ENCODE measurements at places on chromosomes 3 and 15.
A peak's percentile ranks its signal among the peaks of the same experiment; 100 is the strongest.

DNA sequence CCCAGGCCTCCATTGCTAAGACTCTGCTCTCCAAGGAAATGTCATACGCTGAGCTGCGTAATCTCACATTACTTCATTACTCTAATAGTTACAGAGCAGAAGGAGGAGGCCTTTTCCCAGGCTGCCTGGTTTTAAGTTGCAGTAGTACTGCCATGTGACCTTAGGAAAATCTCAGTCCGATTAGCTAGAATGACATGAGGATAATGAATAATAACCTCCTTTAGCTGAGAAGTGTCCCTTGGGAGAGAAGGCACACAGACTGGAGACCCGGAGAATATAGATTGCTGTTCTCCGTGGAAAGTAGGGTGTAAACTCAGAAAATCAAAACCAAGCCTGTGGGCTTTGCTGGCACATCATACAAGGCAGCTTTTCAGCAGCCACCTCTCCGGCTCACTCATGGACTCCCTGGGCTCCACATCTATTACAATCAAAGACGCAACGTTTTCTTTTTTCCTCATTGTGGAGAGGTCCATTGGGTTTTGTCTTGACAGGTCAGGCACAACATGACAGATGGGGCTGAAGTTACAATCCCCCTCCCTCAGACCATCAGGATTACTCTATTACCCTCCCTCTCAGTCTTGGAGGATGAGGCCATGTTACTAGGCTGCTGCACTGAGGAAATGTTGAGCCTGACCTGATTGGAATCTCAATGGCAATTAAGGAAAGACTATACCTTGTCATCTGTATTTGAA, 134.8 kb upstream of the MB21D2 start:
- DNase-seq: no peak

DNA sequence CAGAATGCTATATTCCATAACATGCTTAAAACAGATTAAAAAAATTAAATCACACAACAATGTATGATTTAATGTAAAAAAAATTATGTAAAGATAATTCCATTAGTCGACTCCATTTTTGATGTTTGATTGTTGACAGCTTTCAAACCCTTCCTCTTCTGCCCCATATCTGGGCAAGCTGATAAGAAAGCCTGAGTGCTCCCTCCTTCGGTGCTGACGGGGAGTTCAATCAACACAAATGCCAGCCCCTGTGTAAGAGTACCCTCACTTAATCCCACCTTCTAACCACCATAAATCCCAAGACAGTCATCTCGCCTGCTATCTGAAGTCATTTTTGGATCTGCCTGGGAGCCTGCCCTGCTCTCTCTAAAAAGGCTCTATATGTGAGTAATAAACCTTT, 59.8 kb upstream of the IP6K2 start:
- no peak for DNase-seq

- DNase-seq: no peak
Observed at GRCh38 chr3:95442766-95443165, 1371.6 kb upstream of the EPHA6 start.

DNA sequence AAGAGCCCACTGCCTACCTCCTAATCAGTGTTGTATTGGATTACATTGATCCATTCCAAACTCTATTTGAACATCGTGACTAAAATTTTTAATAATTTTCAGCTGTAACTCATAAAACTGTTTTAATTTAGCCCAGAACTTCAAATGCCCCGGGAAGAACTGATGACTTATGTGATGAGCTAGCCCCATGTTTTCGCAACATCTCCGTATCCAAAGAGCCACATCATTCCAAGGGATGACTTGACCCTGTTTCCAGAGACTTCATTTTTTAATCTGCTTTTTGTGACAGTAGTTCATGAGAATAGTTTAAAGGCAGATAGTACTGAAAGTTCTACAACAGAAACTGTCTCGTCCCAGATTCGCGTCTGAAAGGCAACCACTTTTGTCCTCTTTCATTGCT, 97.4 kb downstream of the STAC start:
- no peak for DNase-seq

GRCh38 chr3:189458528-189458927, 172.7 kb upstream of the TP63 start:
- DNase-seq: no peak

GRCh38 chr3:177295116-177295515, 97.8 kb upstream of the TBL1XR1 start:
- no peak for DNase-seq

- DNase-seq: no peak
Observed at GRCh38 chr15:48266024-48266689, 60.1 kb downstream of the SLC12A1 start.

- peak; percentile 28 for DNase-seq
Observed at GRCh38 chr3:169966951-169967915, 626 bp downstream of the SEC62 start.

GRCh38 chr3:185813205-185813604, 11.6 kb downstream of the IGF2BP2 start:
- DNase-seq: no peak

GRCh38 chr3:169575381-169575780, 88.1 kb downstream of the MECOM start:
- no peak for DNase-seq

- DNase-seq: no peak
Observed at GRCh38 chr3:42140665-42141203, 49.6 kb downstream of the TRAK1 start.

DNA sequence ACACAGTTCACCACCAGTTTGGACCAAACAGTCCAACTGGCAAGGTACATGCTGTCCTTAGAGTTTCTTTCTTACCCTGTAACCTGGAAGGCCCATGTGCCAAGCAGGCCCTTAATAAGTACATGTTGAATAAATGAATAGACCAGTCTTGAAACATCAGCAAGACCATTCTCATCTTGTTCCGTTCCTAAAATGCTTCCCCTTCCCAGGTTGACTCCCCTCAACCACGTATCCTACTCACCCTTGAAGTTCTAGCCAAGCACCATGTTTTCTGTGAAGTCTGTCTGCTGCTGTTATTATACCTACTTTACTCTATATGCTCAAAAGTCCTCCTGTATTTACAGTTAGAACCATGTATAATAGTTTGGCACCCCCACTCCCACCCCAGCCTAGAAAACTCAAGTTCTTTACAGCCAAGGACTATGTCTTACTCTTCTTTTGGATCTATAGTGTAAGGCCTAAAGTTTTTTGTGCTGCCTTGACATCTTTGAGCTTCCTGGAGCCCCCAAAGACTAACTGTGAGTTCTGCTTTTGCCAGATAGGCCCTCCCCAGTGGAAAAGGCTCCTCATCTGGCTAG, 49.2 kb upstream of the SSR3 start:
- DNase-seq: no peak

DNA sequence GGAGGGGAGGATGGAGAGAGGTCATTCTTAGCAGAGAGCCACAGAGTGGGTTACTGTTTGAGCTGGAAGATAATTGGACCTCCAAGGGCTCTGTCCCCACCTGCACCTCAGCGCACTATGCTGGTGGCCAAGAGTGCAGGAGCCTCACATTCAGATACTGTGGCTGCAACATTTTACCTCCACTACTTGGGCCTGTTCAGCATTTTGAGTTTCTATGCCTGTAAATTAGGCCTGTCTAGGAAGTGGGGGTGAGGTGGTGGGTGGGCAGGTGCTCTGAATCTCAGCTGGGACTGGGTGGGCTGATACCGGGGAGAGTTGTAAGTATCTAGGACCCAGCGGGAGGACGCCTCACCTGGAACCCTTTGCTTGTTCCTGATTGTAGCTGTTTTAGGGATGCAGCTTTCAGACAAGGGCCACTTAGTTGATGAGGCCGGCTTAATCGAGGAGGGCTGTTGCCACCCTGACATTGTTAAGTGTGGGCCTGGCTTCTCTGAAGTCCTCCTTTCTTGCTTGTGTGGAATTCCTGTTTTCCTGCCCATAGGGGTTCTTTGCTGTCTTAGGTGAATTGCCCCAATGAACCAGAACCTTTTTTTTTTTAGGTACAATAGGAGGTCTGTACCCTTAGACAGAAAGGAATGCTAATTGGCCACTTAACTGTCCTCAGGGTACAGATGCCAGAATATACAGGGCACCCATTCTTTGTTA, 83.8 kb downstream of the SMAD3 start:
- no peak for DNase-seq

DNA sequence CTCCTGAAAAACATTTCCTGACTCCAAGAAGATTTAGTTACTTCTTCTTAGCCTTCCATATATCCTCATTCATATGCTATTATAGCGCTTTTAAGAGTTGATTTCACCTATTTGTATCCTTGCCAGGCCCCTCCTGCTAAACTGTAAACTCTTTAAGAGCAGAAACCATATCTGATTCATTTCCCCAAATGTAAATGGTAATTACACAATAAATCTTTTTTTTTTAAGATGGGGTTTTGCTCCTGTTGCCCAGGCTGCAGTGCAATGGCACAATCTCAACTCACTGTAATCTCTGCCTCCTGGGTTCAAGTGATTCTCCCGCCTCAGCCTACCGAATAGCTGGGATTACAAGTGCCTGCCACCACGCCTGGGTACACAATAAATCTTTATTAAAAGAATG, 4.5 kb downstream of the DLEC1 start:
- DNase-seq: no peak

DNA sequence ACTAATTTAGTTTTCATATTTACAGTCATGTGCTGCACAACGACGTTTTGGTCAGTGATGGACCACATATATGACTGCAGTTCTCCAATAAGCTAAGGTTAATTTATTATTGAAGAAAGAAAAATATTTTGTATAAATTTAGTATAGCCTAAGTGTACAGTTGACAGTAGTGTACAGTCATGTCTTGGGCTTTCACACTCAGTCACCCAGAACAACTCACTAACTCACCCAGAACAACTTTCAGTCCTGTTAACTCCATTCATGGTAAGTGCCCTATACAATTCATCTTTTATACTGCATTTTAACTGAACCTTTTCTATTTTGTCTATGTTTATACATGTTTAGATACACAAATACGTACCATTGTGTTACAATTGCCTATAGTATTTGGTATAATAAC, 3.8 kb upstream of the GABRR3 start:
- no peak for DNase-seq

GRCh38 chr3:130519754-130520153, 2.8 kb downstream of the COL6A6 start:
- DNase-seq: no peak

GRCh38 chr3:4739289-4740236, 239.7 kb upstream of the BHLHE40 start:
- no peak for DNase-seq

- no peak for DNase-seq
Observed at GRCh38 chr15:40053079-40053830, 14.3 kb upstream of the SRP14 start.

- no peak for DNase-seq
Observed at GRCh38 chr15:95958382-95958781, 372.1 kb upstream of the NR2F2 start.

- no peak for DNase-seq
Observed at GRCh38 chr3:185711255-185711870, 113.5 kb downstream of the IGF2BP2 start.

- no peak for DNase-seq
Observed at GRCh38 chr3:58646503-58646902, 20.1 kb downstream of the FAM3D start.

DNA sequence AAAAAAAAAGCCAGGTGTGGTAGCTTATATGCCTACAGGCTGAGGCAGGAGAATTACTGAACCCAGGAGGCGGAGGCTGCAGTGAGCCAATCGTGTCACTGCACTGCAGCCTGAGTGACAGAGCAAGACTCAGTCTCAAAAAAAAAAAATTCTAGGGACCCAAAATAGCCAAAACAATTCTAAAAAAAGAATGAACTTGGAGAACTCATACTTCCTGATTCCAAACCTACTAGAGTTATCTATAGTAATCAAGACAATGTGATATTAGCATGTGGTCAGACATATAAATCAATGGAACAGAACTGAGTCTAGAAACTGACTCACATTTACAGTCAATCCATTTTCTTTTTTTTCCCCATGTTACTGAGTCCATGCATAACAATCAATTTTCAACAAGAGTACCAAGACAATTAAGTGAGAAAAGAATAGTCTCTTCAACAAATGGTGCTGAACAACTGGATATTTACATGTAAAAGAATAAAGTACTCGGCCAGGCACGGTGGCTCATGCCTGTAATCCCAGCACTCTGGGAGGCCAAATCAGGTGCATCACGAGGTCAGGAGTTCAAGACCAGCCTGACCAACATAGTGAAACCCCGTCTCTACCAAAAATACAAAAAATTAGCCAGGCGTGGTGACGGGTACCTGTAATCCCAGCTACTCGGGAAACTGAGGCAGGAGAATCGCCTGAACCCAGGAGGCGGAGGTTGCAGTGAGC, 11.9 kb downstream of the PRKAR2A start:
- DNase-seq: no peak

- no peak for DNase-seq
Observed at GRCh38 chr3:194587438-194587931, 45.7 kb downstream of the TMEM44 start.

DNA sequence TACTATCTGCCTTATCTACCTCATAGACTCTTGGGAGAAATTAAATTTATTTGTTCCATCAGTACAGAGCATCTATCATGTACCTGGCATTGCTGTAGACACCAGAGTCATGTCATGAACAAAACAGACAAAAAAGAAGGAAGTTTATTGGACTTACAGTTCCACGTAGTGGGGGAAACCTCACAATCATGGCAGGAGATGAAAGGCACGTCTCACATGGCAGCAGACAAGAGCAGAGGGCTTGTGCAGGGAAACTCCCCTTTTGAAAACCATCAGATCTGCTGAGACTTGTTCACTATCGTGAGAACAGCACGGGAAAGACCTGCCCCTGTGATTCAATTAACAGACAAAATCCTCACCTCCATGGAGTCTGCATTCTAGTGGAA, 25.6 kb upstream of the ACAP2 start:
- no peak for DNase-seq

DNA sequence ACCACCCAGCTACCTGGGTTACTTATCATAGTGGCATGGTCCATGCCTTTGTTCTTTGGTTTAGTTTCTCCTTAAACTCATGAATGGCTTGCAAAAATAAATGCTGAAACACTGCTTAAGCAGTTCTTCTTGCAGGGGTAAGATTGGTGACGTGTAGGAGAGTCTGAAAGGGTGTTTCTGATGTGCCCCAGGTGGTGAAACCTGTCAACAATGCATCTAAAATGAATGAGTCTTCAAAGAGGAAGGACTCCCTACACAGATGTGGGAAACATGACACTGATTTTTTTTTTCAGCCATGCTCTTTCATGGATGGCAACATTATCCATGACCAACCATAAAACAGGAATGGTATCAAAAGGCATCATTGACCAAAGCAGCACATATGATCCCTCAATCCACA, 72.0 kb downstream of the KCNH8 start:
- DNase-seq: no peak

GRCh38 chr3:129343643-129344360, 65.1 kb downstream of the HMCES start:
- DNase-seq: no peak

GRCh38 chr3:53065841-53066480, 20.1 kb upstream of the SFMBT1 start:
- DNase-seq: no peak

- DNase-seq: no peak
Observed at GRCh38 chr15:77837649-77838025, 204.9 kb upstream of the LINGO1 start.

DNA sequence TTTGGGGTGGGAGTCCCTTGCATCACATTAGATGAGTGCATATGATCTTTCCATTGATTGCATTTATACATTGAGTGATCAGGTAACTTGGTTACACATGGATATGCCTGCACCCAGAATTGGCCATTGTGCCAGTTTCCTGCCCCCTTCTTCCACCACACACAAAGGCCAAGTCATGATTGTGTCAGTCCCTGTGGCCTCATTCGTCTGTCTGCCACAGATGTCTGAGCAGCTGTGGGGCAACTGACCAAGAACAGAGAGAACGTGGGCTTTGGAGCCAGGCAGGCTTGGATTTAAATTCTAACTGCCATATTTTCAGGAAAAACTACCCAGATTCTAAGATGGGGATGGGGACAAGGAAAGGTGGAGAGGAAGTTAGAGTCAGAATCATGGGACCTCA, 27.0 kb downstream of the CCNL1 start:
- DNase-seq: no peak

Measured in cerebellar cortex (tissue), 1 donor.